ENCODE measurements at places on chromosomes 4 and X.

- DNase-seq, result no peak
Measured at GRCh38 chrX:26376037-26376708, 160.2 kb downstream of the MAGEB5 start.

GRCh38 chr4:180564026-180564425 is 1679.2 kb upstream of the TENM3 start:
- DNase-seq, result no peak

DNA sequence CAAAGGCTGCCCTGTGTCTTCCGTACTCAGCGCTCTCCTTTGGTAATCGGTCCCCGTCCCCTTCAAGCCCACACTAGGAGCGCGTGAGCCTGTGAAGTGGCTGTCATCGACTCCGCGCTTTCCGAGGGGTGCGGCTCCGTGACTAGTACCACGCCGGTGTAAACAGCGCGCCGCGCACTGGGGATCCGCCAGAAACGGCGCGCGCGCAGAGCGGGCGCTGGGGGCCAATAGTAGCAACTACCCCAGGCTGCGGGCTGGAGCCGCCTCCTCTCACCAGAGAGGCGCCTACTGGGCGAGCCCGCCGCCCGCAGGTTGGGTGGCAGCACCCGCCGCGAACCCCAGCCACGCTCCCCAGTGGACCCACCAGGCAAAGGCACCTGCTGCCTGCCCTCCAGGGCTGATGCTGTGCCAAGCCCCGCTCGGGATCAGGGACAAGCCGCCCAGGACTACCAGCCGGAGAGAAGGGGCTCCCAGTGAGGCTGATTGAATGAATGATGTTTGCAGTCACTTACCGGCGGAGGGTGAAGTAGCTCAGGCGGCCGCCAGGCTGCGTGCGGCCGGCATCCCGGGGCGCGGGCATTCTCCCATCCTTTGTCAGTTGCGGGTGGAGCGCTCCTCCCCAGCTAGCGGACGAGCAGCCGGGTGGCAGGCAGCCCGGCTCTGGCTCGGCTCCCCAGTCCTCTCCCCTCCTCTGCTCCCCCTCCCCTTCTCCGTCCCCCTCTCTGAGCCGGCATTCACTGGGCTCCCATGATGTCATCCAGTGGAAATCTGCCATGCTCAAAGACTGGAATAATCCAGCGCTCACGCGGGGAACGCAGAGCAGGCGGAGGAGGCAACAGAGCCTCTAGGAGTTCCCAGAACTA is 370.3 kb upstream of the SMIM31 start:
- DNase-seq, result no peak

DNA sequence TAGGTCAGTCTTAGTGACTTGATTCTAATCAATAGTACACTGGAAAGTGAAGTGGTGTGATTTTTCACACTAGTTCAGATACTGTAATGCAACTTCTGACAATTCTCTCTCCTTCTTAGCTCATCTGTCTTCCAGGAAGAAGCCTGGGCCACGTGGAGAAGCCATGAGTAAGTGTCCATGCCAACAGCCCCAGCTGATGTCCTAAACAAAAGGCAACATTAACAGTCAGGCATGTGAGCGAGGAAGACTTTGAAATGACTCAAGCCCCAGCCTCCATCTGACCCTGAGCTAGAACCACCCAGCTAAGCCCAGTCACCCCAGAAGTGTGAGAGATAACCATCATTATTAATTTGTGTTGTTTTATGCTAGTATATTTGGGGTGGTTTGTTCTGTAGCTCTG is 115.7 kb upstream of the MAGEB16 start:
- no peak for DNase-seq

DNA sequence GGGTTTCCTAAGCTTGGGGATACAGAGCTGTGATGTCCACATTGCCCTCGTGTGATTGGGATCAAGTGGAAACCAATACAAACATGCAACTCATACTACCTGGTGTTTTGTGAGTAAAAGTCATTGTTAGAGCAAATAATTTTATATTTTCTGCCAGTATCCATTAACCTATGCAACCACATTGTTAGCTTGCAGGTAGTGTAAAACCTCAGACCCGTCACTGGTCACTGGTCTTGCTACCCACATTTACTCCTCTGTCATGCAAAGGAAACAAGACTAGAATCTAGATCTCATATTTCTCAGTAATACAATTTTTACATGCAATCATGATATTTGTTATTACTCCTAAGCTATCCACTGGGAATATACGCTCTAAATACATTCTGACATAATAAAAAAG is 324.3 kb upstream of the NDST4 start:
- no peak for DNase-seq

- DNase-seq, result no peak
Measured at GRCh38 chr4:31283679-31284078, 563.5 kb downstream of the PCDH7 start.

DNA sequence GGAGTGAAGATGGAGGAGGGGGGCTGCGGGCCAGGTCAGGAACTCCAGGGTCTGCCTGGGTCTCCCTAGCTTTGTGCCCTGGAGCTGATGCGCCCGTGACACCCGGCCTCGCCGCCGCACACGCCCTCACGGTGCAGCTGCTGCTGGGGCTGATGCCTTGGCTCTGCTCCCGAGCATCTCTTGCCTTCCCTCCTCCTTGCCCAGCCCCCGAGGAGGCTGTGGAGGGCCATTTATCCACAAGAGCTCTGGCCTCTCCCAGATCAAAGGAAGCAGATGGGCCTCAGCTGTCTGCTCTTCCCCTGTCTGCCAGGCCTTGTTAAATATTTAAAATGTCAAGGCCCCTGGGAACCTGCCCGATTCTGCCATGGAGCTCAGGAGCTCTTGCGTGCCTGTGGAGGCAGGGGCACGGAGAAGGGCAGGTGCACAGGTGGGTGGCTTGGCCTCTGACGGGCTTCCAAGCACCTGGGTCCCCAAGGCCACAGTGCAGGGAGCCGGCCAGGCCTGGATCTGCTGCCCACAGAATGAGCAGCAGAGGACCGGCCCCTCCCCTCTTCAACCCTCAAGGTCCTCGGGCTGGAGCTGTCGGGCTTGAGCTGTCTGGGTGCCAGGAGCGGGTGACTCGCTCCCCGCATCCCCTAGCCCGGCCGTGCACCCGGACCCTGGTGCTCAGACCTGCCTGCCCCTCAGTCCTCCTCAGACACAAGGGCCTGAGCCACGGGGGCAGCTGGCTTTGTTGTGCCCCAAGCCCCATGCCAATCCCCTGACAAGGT is 20.3 kb downstream of the ATP2B3 start:
- peak; percentile 37 for DNase-seq

DNA sequence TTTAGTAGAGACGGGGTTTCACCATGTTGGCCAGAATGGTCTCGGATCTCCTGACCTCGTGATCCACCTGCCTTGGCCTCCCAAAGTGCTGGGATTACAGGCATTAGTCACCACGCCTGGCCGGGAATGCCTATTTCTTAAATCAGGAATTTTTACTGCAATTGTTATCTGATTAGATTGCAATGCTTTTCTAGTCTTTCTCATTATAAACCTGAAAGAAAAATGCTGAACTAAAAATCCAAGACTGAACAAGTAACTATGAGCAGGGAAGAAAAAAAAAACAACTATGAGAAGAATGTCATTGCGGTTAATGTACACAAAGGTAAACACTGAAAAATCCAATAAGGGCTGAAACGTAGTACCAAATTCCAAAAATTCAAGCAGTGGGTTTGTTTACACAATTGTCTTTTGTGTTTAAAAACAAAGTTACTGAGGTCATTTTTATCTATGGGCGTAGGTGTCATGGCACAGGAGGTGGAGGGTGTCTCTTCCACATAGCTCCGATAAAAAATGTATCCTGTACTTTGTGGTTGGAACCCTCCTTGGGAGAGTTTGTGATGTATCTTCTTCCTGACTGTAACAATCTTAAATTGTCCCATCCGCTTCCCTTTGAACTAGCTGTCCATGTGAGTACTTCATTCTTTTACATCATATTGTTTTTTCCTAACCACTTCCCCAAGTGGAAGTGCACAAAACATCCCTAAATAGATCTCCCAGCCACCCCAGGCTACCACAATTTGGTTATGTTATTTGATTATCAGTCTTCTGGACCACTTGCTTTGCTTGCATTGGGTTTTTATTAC is 11.1 kb upstream of the TMEM156 start:
- DNase-seq, result no peak

GRCh38 chr4:107991945-107992630 is 2.4 kb downstream of the HADH start:
- no peak for DNase-seq

DNA sequence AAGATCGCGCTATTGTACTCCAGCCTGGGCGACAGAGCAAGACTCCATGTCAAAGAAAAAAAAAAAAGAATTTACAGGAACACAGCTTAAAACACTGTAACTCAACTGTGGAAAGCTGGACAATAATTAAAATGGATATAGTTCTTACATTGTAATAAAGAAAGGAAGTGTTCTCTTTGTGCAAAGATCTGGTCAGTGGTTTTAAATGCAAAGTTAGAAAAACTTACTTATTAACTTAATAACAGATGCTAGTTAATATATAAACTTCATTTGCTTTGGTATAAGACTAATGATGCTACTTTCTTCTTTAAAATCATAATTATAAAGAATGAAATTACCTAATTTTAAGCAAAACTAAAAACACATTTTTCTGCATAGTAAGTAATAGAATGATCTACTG is 2024.1 kb upstream of the TENM3 start:
- no peak for DNase-seq

GRCh38 chr4:173924561-173924960 is 358.9 kb downstream of the FBXO8 start:
- DNase-seq, result no peak

DNA sequence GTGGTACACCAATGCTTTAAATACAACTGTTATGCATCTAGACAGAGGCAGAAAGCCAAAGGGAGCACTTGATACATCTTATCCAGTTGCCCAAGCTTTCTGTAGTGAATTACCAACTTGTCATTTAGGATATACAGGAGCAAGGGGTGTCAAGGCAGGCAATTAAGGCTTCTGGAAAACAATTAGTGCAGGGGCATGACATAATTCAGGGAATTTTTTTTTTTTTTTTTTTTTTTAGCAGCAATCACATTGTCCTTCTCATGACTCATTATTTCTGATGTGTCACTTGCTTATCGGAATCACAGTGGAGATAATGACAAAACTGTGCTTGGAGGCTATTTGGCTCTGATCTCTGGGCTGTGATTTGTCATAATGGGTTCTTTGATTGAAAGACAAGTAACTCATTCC is 259.5 kb downstream of the ARHGAP24 start:
- DNase-seq, result no peak

GRCh38 chrX:123339221-123339905 is 155.3 kb downstream of the GRIA3 start:
- DNase-seq, result no peak
